Naive B cell (primary cell): ENCODE measurements at places on chromosomes 12 and 14.

GRCh38 chr12:69419701-69420100, 50.5 kb upstream of the FRS2 start:
- DNase-seq: no peak

GRCh38 chr12:55972911-55973598, 823 bp upstream of the RAB5B start:
- no peak for DNase-seq

GRCh38 chr14:73949752-73950734, at the start of the genes COQ6 and FAM161B:
TSS of gene COQ6 (plus strand) at chr14:73950302. CDS start at chr14:73950333, 31 bp downstream.
TSS of gene FAM161B (minus strand) at chr14:73950094. CDS start at chr14:73950026, 68 bp downstream.
- peak; percentile 94 for DNase-seq

- DNase-seq: no peak
Observed at GRCh38 chr12:110024051-110024450, 24.3 kb downstream of the C12orf76 start.

DNA sequence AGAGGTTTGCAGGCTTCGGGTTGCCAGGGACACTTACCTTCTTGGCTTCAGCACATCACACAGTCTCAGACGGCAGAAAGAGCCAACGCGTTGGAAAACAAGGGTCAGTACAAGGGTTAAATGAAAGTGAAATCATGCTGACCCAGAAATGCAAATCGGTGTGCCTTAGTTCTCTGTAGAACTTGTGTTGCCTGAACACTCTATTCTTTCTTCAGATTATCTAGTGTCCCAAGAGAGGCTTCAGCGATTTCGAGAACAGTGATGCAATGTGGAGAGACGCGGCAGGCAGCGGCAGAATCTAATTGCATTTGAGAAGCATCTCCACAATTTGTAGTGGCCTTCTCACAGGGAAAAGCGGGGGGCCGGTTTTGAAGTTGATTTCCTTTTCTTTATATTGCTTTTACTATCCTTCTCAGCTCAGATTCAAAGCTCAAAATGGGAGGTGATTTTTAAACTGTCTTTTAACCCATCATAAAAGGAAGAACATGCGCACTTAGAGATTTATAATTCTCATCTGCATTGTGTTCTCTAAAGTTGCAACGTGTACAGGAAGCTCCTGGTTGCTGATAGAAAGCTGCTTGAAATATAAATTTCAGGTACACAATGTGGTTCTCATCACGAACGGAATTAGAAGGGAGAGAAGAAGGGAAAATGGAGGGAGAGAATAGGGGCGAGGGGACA, 67.8 kb upstream of the EGLN3 start:
- peak; percentile 10 for DNase-seq

DNA sequence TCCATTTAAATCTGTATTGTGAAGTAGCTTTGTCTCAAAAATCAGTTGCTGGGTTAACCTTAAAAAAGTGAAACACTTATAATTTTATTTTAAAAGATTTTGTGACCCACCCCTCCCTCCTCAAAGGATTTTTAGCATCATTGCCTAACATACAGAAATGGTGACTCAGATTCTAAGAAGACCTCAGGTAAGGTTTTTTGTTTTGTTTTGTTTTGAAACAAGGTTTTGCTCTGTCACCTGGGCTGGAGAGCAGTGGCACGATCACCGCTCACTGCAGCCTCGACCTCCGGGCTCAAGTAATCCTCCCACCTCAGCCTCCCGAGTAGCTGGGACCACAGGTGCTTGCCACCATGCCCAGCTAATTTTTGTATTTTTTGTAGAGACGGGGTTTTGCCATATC, 74.2 kb downstream of the GNS start:
- no peak for DNase-seq

DNA sequence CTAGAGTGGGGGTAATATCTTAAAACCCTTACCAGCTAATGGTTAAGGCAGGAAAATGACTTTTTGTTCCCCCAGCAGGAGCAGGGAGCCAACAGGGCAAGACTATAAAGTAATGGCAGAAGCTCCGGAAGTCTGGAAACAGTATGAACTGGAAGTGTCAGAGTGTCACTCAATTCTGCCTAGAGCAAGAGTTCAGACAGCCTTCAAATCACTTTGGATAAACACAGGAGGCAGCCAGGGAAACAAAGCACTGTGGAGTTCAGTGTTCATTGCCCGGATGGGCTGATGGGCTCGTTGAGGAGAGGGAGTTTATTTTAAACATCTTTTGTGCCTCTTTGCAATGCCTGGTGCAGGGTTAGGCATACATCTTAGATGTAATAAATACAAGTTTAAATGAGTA, 16.5 kb upstream of the DYRK2 start:
- DNase-seq: no peak

GRCh38 chr12:92987362-92987761, 58.3 kb upstream of the EEA1 start:
- DNase-seq: peak; percentile 45

GRCh38 chr12:114848666-114849065, 164.7 kb upstream of the TBX3 start:
- DNase-seq: no peak

DNA sequence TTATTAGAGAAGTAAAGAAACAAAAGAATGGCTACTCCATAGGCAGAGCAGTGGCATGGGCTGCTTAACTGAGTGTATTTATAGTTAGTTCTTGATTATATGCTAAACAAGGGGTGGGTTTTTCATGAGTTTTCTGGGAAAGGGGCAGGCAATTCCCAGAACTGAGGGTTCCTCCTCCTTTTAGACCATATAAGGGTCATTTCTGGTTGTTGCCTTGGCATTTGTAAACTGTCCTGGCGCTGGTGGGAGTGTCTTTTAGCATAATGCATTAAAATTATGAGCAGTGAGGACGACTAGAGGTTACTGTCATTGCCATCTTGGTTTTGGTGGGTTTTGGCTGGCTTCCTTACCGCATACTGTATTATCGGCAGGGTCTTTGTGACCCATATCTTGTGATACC, 40.1 kb downstream of the CCDC60 start:
- no peak for DNase-seq

DNA sequence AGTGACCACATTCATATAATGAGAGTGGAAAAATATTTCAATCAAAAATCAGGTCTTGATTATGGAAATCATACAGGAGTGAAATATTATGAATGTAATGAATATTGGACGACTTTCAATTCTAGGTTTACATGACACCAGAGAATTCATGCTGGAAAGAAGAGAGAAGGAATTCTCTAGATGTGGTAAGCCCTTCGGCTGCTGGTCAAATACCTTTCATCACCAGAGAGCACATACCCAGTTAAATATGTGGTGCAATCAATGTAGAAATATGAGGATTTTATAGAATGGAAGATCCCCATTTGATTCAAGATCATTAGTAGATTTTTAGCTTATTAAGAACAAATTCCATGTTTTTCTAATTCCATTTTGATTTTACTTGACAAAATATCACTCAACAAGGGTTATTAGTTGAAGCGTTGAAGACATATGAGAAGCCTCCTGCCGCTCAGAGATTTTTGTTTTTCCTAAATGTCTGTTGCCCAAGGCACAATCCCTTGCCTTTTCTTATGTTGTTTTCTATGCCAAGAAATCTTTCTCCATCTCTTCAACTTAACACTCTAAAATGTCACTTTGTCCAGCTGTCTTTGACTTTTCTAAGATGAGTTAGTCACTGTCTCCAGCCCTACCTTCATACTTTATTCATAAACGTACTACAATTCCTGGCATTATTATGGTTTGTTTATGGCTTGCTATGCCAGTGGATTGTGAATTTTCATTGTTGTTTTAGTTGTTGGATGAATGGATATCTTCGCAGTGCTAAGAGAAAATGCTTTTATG, 72.8 kb upstream of the ZDHHC17 start:
- no peak for DNase-seq

DNA sequence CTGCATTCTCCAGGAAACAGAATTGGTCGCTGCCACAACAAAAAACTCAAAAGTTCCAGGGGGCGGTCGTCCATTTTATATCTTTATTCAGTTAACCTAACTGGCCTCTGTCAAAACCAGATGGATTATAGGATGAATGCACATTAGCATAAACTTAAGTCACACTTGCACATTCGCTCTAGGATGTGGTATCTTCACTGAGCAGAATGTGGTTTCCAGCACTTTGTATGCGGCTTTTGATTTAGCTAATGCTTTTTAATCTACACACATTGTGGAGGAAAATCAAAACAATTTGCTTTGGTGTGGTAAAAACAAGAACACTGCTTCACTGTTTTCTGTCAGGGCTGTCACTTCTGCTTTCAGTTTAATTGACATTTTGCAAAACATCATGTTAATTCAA, 4.5 kb downstream of the TAS2R50 start:
- no peak for DNase-seq

DNA sequence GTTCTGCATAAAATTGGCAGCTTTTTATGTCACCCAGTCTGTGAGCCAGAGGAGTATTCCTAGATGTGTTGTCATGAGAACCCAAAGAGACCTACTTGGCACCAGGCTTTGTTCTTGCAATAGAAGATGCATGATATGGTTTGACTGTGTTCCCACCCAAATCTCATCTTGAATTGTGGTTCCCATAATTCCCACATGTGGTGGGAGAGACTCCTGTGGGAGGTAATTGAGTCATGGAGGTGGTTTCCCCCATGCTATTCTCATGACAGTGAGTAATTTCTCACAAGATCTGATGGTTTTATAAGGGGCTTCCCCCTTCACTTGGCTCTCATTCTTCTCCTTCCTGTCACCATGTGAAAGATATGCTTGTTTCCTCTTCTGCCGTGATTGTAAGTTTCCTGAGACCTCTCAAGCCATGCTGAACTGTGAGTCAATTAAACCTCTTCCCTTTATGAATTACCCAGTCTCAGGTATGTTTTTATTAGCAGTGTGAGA, 572.0 kb upstream of the ATP2B1 start:
- DNase-seq: no peak

DNA sequence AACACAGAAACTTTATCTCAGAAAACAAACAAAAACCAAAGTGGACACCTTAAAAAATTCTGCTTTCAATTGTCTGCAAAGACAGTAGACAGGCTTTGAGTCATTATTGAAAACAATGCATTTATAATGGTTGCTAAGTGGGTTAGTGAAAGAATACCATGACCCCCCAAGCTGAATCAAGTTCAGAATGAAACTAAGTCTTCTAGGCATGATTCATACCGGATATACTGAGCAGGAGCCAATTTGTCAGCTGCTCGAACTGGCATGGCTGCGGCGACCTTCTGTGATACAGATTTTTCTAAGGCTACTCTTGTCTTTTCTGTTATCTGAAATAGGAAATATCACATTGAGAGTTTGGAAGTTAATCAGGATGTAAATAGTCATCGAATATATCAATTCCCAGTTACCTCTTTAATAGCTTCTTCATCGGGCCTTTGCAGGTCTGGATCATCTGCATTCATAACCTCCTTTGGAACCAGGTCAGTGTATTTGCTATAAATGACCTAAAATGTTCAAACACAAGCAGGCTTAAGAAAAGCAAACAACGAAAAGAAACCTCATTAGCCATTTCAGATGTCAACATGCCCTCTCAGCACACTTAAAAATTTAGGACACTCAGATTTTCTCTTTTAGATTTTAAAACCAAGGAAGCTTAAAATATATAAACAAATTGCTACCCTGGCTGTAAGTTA, 22.3 kb downstream of the SNW1 start:
- DNase-seq: no peak

DNA sequence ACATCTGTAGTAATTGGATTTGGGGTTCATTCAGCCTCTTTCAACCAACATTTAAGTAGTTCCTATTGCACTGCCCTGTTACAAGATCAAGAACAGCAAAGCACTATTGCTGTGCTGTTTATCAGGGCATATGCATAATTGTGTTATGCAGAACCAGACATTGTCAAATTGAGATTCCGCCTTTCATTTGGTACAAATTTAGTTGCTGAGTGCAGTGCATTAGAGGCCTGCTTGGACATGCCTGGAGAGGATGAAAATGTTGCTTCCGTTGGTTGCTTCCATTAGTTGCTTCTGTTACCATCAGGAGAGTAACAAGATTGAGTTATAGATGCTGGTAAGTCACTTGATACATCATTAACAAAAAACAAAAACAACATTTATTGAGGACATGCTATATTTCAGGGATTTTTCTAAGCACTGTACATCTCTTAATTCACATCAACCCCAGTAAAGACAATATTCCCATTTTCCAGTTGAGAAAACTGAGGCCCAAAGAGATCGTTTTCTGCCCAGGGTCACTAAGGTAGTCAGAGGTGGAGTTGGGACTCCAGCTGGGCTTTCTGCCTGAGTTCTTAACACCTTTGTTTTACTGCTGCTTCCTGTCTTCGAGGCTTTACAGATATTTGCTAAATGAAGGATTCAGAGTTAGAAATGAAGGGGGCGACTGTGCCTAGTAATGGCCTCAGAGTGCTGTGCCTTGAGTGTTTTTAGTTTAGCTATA, 79.3 kb downstream of the PPP2R5C start:
- no peak for DNase-seq

- no peak for DNase-seq
Observed at GRCh38 chr12:13069380-13069779, 25.2 kb downstream of the FAM234B start.

GRCh38 chr12:6772726-6773589, 638 bp downstream of the LAG3 start:
- DNase-seq: no peak

- no peak for DNase-seq
Observed at GRCh38 chr14:34324363-34324795, 137.7 kb downstream of the SPTSSA start.

DNA sequence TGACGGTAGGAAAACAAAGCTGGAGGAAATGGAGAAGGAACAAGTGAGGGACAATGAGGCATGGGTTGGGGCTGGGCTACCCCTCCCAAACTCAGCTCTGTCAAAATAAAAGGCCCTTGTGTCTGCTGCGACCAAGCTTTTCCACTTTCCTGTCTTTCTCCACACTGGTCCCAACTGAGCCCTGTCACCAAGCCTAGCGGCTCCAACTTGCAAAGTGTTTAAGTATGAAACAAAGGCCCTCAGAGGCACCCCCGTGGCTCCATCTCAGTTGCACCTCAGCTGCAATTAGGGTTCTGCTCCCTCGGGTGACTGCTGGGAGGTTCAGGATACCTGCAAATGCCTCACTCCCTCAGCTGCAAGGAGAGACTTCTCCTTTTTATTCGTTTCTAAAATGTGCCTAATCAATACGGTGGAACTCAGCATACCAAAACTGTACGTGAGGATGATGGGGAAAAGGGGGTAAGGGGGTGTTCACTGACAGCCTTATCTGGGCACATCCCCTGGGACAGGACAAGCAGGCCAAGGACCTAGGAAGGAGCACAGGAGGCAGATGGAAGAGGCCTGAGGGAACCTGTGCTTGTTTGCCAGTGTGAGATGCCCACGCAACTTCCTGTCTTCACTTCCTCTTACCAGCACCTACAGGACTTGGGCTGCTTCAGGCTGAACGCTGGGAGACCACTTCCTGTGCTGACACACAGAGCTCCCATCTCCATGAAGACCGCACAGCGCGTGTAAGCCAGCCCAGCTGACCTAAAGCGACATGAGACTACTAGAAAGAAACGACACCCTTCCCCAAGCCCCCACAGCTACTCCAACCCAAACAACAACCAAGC, 8.9 kb downstream of the VAMP1 start:
- DNase-seq: peak; percentile 90

- DNase-seq: peak; percentile 79
Observed at GRCh38 chr12:124992874-124993625, 395 bp upstream of the BRI3BP start.
